Right ventricle myocardium superior (tissue), 1 donor: ENCODE measurements at places on chromosomes 1 and 21.
A peak's percentile ranks its signal among the peaks of the same experiment; 100 is the strongest.

DNA sequence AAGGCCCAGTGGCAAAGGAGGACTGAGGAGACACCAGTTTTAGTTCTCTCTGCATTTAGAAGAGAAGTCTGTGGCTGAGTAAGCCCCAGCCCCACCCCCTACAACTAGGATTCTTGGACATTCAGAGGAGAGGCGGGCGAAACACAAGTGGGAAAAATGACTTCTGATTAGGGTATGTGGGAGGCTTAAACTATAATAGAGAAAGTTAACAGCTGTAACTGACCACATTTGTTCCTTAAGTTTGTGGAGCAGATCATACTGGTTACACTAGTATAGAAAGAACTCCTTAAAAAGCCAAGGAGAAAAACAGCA lies 11.2 kb upstream of the TRIM33 start:
- DNase-seq, result no peak

DNA sequence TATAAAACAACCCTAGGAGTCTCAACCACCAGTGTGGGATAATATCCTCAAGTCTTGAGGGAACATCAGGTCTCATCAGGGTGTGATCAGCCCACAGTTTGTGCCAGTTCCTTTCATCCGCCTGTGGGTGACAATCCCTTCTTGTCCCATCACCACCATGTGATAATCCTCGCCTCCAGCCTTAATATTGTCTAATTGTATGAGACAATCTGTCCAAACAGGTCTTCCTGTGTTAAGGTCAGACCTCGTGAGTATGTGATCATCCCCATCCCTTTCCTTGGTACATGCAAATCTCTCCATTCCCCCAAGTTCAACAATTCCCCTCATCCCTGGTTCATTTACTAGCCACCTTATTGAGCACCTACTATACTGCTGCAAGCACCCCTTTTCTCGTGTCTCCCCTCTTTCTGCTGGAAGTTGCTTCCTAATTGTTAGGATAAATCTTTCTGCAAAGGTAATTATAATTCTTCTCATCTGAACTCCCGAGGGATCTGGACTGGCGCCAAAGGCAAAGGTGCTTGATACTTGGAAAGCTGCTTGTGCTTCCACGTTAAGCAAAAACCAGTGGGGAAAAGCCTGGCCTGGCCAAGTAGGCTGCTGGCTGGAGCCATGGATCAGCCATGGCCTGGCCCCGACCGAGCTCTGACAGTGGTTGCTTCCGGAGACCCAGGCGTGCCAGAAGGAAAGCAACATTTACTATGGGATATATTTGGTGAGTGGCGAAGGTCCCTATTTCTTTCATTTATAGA lies 92.5 kb downstream of the RNF220 start:
- DNase-seq, result no peak

DNA sequence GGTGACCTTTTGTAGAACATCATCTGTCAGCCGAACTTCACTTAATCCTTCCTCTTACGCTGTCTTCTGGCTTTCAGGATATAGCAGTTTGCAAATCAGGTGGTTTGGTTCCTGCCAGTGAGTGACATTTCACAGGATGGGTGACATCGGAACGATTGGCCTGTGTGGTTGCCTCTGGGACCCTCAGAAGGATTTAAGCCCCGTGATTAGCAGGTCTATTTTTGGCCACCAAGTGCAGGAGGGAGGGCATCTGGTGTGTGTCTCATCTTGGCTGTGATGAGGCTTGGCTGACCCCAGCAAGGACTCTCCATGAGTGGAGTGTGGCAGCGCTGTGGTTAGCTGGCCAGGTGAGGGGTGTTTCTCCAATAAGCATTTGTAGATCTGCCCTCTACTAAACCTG lies 407.6 kb upstream of the VAMP3 start:
- peak; percentile 65 for DNase-seq

DNA sequence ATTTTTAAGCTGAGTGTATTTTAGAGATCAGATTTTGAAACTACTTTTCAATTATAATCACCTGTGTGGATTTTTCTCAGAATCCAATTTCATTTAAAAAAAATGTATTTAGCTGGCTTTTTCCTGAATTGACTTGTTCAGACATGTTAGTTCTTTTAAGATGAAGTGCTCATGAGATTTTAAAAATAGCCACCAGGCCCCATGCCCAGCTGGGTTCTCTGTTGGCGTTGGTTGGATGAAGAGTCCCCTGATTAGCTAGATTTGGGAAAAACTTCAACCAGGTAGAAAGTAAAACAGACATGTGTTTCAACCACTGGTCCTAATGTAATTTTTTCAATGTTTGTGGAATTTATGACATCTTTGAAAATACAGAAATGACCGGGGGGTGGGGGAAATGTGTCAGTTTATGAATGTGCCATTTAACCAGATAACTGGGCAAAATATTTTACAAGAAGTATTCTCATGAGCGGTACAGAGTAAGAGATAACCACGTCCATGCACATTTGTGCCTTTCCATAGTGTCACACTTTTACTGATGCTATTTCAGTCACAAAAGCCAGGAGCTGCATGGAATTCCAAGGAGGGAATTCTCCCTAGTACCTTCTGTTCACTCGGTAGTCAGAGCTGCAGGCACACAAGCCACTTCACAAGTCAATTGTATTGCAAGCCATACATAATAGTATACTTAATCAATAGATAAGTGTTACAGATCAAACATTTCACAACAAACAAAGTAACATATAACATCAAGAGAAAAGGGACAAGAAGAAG lies 51.1 kb downstream of the KCNK1 start:
- no peak for DNase-seq

- DNase-seq, result no peak
These were observed 25.0 kb downstream of the WNT4 start for GRCh38 chr1:22117851-22118250.

- peak; percentile 44 for DNase-seq
These were observed 22.5 kb downstream of the MMEL1 start for GRCh38 chr1:2610036-2610959.

GRCh38 chr1:101739826-101740330 lies 256.8 kb downstream of the OLFM3 start:
- DNase-seq, result no peak

DNA sequence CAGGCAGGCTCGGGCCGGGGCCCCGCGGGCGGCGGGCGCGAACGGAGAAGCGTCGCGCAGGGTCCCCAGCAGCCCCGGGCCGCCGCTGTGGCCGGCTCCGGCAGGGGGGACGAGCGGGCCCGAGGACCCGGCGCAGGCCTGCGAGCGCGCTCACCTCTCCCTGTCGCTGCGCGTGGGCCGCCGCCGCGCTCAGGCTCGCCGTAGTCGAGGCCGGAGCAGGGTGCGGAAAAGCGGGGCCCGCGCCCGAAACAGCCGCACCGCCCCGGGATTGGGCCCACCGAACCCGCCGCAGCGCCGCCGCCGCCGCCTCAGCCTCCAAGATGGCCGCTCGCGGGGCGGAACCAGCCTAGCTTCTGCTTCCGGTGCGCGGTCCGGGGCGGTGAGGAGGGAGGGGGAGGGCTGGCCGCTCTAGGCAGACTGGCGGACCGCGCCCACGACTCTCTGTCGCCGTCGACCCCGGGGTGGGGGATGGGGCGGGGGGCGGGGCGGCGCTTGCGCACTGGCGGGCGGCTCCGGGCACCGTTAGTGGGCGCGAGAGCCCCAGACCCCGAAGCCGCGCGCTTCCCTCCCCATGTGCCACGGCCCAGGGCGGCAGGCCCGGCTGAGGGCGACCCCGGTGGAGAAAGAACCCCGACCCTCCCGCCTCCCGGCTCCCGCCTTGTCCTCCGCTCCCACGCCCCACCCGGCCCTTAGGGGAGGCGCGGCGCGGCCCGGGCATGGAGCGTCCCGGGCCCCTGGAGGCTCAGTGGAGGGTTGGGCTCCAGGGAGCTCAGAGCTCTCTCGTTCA lies at the start of gene UBE2J2:
UBE2J2 (minus strand) TSS at position 343 of the 787 bp plus-strand sequence. CDS start 5,862 bp downstream, outside the sequence.
- peak; percentile 96 for DNase-seq

- no peak for DNase-seq
These were observed 318.2 kb upstream of the PLXNA2 start for GRCh38 chr1:208562151-208562960.

DNA sequence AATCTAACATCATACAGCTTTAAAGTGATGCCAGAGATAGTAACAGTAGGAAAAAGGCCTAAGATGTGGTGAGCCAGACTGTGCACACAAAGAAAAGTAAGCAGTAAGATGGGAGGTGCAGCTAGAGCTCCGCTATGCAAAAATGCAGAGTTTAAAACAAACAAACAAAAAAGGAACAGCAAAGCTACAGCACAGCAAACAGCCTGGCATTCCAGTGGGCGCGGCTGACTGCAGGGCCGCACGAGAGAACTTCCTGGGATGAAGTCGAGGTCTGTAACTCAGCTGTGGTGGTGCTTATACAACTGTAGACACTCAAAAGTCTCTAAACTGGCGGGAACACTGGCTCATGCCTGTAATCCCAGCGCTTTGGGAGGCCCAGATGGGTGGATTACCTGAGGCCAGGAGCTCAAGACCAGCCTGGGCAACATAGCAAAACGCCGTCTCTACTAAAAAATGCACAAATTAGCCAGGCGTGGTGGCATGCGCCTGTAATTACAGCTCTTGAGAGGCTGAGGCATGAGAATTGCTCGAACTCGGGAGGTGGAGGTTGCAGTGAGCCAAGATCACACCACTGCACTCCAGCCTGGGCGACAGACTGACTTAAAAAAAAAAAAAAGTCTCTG lies 30.1 kb downstream of the PRDM15 start:
- DNase-seq, result no peak

- DNase-seq, result no peak
These were observed 43.0 kb downstream of the ATG4C start for GRCh38 chr1:62826901-62827300.

DNA sequence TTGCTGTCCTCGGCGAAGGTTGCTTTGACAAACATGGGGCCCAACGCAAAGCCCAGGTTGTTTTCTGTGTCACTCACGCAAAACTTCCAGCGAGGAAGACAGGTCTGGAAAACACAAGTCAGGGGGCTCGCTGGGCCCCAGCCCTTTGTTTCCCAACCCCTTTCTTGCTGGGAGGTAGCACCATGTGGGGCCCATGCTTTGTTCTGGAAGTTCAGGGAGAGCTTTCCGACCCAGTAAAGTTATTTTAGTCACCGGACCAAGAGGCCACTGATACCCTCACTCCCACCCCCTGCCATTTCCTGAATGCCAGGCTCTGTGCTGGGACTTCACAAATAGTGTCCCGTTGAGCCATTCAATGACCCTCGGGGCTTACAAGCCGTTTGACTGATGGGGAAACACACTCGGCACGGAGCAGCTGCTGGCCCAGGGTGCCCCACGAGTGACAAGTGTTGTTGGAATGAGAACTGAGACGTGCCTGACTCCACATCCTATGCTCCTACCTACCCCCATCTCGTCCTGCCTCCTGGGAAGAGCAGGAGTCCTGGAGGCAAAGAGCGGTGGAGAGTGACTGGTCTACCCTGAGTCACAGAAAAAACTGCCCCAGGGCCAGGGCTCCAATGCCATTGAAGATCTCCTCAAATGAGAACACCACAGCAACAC lies 52.0 kb downstream of the ECE1 start:
- DNase-seq, result no peak

- DNase-seq, result peak; percentile 10
These were observed 75.0 kb upstream of the ACTRT2 start for GRCh38 chr1:2946291-2946690.

DNA sequence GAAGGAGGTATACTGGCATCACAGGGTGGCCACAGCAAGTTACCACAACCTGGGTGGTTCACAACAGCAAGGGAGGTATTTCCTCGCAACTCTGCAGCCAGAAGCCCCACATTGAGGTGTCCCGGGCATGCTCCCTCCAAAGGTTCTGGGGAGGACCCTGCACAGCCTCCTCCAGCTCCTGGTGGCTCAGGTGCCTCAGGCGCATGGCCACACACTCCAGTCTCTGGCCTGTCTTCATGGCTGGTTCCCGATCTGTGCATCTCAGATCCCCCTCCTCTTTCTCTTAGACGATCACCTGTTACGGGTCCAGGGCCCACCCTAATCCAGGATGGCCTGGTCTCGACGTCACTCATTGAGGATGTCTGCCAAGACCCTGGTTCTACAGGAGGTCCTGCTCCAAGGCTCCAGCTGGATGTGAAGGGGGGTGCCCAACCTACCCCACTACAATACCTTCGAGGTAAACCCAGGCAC lies 6.7 kb upstream of the ARF1 start:
- peak; percentile 34 for DNase-seq

DNA sequence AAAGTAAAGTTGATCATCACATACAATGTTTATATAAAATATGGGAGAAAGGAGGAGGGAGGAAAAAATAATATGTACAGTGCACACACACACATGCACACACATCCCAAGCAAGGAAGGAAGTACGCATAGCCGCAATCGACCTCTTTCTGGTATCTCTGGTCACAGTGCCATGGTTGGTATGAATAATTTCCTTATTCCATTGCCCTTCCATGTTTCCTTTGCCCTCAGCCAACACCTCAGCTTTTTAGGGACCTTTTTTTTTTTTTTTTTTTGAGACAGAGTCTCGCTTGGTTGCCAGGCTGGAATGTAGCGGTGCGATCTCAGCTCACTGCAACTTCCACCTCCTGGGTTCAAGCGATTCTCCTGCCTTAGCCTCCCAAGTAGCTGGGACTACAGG lies 20.6 kb downstream of the CITED4 start:
- no peak for DNase-seq

GRCh38 chr21:38714039-38714817 lies 91.5 kb upstream of the ETS2 start:
- DNase-seq, result no peak

- no peak for DNase-seq
These were observed 493.5 kb downstream of the DPYD start for GRCh38 chr1:97427371-97427770.

GRCh38 chr1:174957829-174958228 lies 41.9 kb upstream of the CACYBP start:
- DNase-seq, result no peak

- no peak for DNase-seq
These were observed 64.1 kb downstream of the MIS18A start for GRCh38 chr21:32214654-32215305.

- no peak for DNase-seq
These were observed 262.0 kb downstream of the TNR start for GRCh38 chr1:175481126-175482070.

GRCh38 chr1:231636157-231636556 lies 9.6 kb downstream of the DISC1 start:
- DNase-seq, result no peak

GRCh38 chr1:6489799-6490180 lies 1.7 kb downstream of the PLEKHG5 start:
- DNase-seq, result peak; percentile 80

GRCh38 chr1:111988743-111989453 lies 570 bp downstream of the KCND3 start:
- DNase-seq, result peak; percentile 58

- no peak for DNase-seq
These were observed 16.1 kb upstream of the AQP10 start for GRCh38 chr1:154304664-154305337.

DNA sequence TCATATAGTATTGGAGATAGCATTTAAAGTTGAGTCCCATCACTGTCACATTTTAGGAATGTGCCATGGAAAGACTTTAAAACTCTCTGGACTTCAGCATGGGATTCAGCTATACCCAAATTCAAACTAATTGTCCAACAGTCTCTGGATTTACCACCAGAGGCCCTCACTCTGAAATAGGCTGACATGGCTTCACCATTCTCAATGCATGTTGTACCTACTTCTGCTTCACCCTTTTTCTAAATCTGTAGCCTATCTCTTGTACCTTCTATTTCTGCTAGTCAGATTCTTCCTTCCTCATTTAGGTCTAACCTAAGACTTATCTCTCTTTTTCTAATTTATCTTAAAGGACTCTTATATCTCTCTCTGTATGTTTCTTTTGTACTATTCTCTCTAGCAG lies 512.7 kb upstream of the ZRANB2 start:
- DNase-seq, result no peak

GRCh38 chr1:110879758-110880606 lies 7.0 kb downstream of the CD53 start:
- DNase-seq, result no peak
